ENCODE measurements at places on chromosomes 5 and 9.

GRCh38 chr5:57102189-57102904 is 71.5 kb upstream of the GPBP1 start:
- no peak for DNase-seq

DNA sequence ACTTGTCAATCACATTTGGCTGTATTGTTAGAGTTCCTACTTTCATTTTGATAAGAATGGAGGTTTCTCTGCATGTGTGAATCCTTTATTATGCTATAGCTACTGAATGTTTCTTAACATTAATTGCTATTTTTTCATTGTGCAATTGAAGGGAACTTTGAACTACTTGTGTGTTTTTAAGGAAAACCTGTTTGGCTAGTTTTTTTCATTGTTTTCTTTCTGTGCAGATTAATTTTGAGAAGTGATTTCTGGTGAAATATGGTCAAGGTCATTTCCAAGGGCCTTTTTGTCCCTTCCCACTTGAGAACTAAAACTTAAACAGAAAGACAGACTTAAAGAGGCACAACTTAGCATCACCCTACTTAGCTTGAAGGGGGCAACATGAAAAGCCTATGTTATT is 1309.2 kb upstream of the WWC1 start:
- no peak for DNase-seq

- DNase-seq, result no peak
Observed at GRCh38 chr9:77946296-77946695, 85.3 kb downstream of the GNAQ start.

DNA sequence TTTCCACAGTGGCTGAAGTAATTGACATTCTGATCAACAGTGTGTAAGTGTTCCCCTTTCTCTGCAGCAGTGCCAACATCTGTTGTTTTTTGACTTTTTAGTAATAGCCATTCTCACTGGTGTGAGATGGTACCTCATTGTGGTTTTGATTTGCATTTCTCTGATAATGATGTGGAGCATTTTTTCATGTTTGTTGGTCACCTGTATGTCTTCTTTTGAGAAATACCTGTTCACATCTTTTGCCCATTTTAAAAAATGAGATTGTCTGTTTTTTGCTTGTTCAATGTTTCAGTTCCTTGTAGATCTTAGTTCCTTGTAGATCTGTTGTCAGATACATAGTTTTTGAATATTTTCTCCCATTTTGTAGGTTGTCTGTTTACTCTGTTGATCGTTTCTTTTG is 162.5 kb upstream of the PITX1 start:
- no peak for DNase-seq

GRCh38 chr9:133419005-133419404 is 1.2 kb upstream of the REXO4 start:
- DNase-seq, result no peak

GRCh38 chr5:40736103-40736875 is 19.5 kb downstream of the TTC33 start:
- DNase-seq, result no peak

- DNase-seq, result no peak
Observed at GRCh38 chr9:132007371-132008025, 72.2 kb downstream of the MED27 start.

- DNase-seq, result peak; percentile 3
Observed at GRCh38 chr9:93654351-93654961, 78.1 kb downstream of the PHF2 start.

DNA sequence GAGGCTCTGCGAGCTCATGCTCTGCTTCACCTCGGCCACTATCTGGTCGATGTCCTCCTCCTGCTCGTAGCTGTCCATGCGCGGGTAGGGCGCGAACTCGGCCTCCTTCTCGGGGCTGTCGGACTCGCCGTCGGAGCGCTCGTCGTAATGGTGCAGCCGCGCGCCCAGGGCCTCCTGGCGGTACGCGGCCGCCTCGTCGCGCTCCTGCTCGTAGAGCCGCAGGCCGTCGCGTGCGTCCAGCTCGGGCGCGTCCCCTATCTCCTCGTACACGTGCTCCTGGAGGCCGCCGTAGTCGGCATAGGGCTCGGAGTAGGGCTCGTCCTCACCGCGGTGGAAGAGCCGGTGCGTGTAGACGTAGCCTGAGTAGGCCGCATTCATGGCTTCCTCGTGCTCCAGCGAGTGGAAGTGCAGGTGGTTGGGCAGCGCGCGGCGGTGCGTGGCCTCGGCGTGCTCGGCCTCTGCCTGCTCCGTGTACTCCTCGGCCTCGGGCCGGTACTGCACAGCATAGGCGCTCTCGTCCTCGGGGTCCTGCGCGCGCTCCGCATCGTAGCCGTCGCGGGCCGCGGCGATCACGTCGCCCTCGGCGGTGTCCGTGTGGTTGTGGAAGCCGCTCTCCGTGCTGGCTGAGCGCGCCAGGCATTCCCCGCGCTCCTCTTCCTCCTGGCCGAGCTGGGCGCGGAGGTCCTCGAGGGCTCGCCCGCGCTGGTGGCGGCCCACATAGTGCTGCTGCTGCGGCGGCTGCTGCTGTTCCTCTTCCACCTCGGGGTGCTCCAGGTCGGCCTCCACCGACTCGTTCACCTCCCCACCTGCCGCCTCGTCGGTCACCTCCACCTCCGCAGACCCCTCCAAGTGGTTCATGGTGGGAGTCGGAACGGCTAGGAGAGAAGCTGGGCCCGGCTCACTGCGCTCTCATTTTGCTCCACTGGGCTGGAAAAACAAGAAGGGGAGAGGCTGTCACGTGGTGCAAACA is 155.5 kb downstream of the APBA1 start:
- no peak for DNase-seq

DNA sequence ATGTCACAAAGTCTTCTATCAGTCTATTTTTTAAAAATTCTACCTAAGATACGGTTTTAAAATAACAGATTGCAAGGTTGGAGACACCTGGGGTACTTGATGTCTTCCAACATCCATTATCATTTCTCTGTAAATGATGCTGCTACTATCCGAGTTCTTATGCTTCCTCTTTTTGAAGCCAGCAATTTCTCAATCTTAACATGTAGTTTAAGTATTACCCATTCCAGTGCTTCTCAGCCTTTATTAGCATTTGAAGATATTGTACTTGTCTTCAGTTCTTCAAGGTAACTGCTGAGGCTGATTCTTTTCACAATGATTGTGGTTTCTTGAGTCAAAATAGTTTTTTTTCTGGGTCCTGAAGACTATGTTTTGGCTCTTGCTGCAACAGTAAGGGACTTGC is 96.4 kb upstream of the SELENOP start:
- no peak for DNase-seq

GRCh38 chr5:76682387-76682786 is 33.5 kb upstream of the F2R start:
- DNase-seq, result no peak

DNA sequence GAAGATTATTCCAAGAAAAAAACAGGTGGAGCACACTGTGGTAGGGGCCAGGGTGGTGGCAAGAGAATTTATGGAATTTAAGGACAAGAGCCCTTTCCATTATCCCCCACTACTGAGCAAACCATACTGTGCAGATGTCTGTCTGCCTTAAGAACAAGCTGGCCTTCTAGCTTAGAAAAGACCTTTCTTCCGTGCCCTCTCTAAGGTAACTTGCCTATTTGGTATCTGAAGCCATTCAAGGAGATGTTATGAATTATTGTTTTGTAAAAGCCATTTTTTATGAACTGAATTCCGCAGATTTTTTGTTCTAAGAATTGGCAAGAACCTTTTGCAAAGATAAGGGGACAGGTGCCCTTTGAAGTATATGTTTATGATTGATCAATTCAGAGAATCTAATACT is 20.9 kb downstream of the GRAMD2B start:
- no peak for DNase-seq

DNA sequence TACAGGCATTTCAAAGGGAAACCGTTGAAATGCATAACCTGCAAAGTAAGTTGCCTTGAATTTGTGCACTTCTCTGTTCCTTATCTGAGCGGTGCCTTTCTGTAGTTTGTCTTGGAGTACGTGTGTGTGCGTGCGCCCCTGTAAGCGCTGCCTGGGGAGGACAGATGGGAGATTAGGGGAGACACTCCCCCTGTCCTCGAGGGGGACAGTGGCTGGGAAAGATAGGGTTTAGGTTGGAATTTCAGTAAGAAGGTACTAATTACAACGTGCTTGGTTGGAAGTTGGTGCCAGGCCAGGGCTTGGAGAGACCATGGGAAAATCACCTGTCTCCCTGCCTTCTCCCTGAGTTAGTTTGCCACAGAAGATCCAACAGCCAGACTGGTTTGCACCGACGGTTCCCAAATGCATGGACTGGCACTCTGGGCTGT is 73.2 kb downstream of the PIK3R1 start:
- DNase-seq, result peak; percentile 39

DNA sequence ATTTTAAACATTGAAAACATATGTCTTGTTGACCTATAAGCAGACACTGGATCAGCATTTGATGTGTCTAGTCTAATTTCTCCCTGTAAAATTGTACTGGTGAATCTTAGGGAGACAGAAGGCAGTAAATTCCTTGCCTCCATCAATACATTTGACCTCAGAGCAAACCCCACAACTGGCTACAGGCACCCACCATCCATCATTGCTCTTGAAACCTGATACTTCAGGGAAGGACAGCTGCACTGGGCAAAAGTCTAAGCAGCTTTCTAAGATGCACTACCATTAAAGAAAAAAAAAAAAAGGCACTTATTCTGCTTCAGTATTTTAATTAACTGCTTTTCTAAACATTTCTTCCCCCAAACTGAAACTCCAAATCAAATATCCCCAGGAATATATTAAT is 1051.3 kb upstream of the DMAC1 start:
- DNase-seq, result no peak

- DNase-seq, result no peak
Observed at GRCh38 chr9:12185856-12186255, 507.3 kb upstream of the TYRP1 start.

- no peak for DNase-seq
Observed at GRCh38 chr5:82586181-82586580, 308.0 kb upstream of the RPS23 start.

DNA sequence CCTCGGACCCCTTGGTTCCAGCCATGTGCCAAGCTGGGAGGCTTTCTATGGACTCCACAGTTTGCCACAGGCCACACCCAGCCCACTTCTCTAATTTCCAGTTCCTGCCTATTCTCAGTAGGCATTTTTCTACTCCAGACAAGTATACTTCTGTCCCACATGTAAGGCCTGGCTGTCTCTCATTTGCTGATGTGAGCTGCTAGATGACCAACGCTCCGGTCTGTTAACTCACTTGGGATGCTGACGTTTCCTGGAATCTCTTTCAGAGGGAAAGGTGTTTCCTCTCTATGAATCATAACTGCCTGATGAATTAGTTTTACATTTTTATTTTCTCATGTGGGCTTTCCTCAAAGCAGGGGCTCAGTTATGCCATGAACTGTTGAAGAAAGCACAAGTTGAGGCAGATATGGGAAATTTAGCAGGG is 36.3 kb downstream of the ERGIC1 start:
- no peak for DNase-seq

DNA sequence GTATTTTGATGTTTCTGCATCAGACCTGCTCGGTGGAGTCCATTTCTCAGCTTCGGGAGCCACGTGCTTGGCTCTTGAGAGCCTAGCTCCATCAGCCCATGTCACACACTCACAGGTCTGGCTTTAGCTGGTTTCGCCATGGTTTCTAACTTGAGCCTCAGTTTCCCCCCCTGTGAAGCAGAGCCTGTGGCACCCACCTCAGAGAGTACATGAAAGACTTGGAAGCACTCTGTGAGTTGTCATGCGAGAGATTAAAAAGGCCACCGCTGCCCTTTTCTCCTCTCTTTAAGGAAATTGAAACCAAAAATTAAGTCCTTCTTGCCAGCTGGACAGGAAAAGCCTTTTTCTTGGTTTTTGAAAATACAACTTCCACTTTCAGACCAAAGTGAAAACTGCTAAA is 8.8 kb downstream of the TENT4A start:
- DNase-seq, result no peak

GRCh38 chr5:147756566-147756965 is 26.0 kb downstream of the JAKMIP2 start:
- no peak for DNase-seq

DNA sequence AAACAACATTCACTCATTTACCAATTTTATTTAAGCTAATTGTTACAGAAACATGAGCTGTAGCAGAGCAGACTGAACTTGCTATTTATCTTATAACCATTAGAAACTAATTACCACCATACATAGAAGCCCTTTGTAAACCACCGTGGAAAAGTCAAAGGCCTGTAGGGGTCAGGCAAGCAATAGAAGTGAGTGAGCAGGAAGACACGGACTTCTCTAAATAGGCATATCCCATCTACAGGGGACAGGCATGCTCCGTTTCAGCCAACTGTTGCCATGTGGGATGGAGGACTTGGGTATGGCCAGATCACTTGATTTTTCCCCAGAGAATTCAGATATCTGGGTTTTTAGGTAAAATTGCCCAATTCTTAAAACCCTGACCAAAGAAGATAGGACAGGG is 44.8 kb downstream of the PRRC1 start:
- peak; percentile 12 for DNase-seq

DNA sequence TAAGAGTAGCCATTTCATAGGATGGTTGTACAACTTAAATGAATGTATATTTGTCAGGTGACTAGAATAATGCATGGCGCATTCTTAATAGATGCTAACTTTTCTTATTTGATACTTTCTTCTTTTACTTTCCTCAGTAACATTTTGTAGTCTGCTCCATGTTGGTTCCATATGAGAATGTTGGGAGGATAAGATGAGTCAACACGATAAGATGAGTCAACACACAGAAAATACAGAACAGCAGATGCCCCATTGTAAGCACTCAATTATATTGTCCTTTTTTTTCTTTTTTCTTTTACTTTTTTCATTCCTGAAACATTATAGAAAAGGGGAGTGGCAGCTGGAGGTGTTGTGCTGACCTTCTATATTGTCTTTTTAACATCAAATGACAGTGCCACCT is 92.3 kb upstream of the SPATA31C2 start:
- DNase-seq, result no peak

DNA sequence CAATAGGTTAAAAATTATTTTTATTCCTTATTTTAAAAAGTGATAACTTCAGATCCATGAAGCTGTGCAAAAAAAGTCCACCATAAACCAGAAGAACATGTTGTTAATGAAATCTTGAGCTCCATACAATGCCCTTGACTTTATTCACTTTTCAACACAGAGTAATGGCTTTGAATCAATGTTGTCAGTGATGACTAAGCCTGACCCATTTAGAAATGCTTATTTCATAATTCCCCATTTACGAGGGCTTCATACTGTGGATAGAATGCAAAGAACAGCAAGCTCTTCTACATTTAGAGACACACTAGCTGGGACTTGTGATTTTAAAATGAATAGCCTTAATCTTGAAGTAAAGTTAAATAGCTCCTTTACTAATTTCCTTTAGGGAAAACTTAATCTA is 25.7 kb upstream of the IL9 start:
- DNase-seq, result no peak

DNA sequence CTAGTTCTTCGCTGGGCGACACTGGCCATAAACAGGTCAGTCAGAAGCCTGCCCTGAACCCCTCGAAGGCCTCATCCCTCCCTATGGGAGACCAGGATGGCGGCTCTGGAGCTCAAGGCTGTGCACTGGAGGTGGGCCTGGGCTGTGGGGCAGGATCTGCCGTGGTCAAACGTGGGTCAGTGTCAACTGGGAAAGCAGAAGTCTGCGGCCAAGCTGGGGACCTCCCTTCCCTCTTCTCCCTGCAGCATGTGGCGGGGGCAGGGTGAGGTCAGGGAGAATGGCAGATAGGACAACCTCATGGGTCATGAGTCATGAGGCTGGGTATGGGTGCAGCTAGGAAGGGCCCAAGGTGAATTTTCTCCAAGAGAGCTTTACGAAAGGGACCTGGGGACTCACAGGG is 132.9 kb downstream of the RXRA start:
- no peak for DNase-seq
